ENCODE measurements at places on chromosomes 4 and X. TPM values are rescaled to one million over a fixed set of nuclear protein-coding genes. Genes with fewer than 3 reads are reported as not detected.

The MAGEC3 gene
- 2.3 TPM for polyA plus RNA-seq

The MAGEB17 gene
- polyA plus RNA-seq, result not detected

The ARR3 gene
- polyA plus RNA-seq, result not detected

The FGD1 gene
- polyA plus RNA-seq, result 9.8 TPM

The NLGN4X gene
- polyA plus RNA-seq, result 18.0 TPM

The HSPA4L gene
- polyA plus RNA-seq, result 13.0 TPM

All from neural cell (in vitro differentiated cells).